ENCODE measurements at places on chromosomes 11 and 22. TPM values are rescaled to one million over a fixed set of nuclear protein-coding genes. Genes with fewer than 3 reads are reported as not detected.

GRCh38 chr22:46798366-46799350, 36.2 kb downstream of the TBC1D22A start:
- DNase-seq = peak; percentile 91

- no peak for DNase-seq
Observed at GRCh38 chr11:104907521-104908185, 9.4 kb upstream of the CASP12 start.

DNA sequence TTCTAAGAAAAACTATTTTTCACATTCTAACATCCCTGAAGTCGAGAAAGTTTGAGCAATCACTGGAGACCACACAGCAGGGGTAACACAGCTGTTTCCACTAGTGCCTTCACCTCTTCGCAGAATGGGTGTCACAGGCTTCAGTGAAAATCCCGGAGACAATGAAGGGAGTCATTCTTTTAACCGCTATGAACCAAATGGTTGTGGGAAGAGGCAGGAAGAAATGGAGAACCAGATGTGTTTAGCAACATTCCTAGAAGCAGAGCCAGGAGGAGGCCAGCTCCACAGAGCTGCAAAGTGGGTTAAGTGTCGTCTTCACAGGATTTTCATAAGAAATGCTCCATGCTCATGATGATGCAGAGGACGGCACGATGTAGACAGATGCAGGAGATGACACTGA, 221.1 kb downstream of the LARGE1 start:
- DNase-seq = no peak

DNA sequence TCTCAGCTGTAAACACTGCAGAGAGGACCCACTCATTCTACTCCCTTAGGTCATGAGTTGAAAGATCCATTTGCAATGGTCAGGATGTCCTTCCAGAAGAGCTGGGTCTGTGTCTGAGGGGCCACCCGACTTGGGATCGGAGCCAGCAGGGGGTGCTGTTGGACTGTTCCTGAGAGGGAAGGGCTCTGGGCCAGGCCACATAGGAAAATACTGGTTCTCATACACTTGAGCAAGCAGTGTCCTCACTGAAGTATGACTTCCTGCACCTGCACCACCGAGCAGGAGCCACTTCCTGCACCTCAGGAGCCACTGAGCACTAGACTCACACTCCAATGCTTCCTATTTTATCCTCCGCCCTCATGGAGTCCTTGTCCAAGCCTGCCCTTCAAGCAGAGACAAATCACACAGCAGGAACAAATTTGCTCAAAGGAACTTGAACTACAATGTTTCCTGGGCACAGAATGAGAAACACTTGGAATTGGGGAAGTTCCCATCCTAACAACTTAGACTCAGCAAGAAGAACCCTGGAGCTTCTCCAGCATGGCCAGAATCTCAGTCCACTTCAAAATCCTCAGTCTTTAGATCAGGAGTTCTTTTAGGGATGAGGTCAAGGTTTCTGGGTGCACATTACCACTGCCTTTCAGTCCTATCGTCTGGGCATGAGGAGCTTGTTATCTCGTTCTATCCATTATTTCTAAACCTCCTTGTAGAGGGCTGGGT, 36.6 kb upstream of the VPREB1 start:
- DNase-seq = peak; percentile 87

Gene CD44
- 155 TPM for total RNA-seq

Gene VWCE
- 25.3 TPM for total RNA-seq

All from endothelial cell (in vitro differentiated cells).